ENCODE measurements at places on chromosomes 2 and 18.

GRCh38 chr18:22088996-22089640 is 80.3 kb upstream of the GATA6 start:
- DNase-seq, result no peak

- no peak for DNase-seq
Observed at GRCh38 chr2:223523551-223524001, 78.6 kb downstream of the SCG2 start.

GRCh38 chr2:83331810-83332209 is 1127.3 kb downstream of the SUCLG1 start:
- DNase-seq, result no peak

DNA sequence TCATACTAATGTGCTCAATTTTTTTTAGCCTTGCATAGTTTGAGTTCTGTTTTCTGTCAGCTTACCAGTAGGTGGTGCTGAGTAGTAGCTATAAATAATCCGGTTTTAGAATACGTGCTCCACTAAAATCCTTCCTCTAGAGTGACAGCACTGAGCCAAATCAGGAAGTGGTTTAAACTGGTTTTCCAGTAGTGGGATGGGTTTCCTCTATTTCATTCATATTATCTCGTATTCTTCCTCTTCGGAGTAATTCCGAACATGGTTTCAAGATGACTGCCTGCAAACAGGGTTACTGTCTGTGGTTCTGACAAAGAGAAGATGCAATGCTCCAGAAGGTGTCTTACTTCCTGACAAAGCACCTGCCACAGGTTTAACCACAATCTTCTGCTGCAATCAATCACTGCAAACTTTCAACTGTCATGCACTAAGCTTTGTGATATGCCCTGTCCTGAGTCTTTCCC is 496.9 kb upstream of the VRK2 start:
- no peak for DNase-seq

- no peak for DNase-seq
Observed at GRCh38 chr2:73939419-73939818, 12.7 kb downstream of the DGUOK start.

Data from activated CD4-positive, alpha-beta T cell treated with anti-CD3 and anti-CD28 coated beads, Interleukin-2, amount 50 U/mL, for 24 hours (primary cell).